NCI-H1048 (cell line): ENCODE measurements at places on chromosomes 11 and 22.

DNA sequence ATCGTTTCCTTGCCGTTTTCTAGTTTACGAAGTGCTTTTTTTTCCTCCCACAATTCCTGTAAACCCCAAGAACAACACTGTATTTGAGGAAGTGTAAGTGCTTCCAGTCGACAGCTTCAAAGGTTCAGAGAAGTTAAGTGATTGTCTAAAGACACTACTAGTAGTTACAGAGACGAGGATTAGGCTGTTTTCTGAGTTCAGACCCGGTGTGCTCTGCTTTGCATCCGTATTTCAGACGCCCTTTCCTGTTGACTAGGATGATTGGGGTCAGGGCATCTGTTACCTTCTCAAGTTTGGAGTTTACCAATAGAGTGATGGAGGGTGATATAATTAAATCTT is 430 bp downstream of the CLP1 start:
- no peak for DNase-seq

GRCh38 chr22:24141586-24141985 is 39.7 kb upstream of the SUSD2 start:
- no peak for DNase-seq

DNA sequence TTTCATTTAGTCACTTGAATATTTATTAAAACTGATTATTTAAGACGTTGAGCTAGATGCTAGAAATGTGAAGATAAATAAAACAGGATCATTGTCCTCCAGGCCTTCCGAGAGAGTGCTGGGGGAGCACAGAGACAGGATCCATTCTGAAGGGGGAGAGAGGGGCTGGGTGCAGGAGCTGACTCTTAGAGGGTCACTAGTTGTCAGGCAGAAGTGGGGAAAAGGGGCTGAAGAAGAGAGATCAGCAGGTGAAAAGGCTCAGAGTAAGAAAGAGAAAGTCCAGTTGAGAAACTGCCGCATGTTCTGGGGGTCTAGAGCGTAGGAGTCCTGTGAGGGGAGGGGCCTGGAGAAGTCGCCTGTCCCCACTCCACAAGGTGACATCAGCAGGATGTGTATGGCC is 206.2 kb upstream of the SNX19 start:
- no peak for DNase-seq

GRCh38 chr22:41826430-41827383 is 6.2 kb upstream of the SREBF2 start:
- no peak for DNase-seq

DNA sequence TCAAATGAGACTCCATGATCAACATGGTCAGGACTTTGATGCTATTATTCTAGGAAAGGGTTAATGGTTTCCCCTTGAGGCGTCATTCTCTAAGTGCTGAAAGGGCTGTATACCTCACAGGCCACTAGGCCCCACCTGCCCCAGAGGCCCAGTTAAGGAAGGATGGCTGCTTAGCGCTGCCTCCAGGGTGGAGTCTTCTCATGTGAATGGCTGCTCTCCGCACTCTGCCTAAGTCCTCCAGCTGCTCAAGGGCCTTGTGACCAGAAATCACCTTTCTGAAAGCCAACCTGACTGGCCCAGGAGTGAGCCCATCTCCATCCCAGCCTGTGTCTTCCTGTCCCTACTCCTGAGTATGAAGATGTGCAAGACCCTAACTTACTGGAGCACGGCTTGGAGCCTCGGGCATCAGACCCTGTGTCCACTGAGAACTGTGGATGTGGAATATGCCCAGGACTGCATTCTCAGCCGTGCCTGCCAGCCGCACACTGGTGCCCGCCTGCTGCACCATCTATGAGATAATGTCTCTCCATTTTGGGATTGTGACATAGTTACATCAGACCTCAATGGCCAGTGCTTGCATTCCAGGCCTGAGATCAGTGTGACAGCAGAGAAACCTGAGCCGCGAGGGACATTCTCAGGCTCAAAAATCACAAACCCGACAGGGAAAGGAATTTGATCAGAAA is 51.0 kb downstream of the SNX19 start:
- DNase-seq = no peak

- DNase-seq = no peak
Measured at GRCh38 chr11:118168751-118169150, 7.7 kb downstream of the SCN2B start.

- DNase-seq = no peak
Measured at GRCh38 chr11:101441747-101442146, 142.1 kb downstream of the TRPC6 start.

- DNase-seq = no peak
Measured at GRCh38 chr22:43365715-43366440, 22.7 kb upstream of the SCUBE1 start.

DNA sequence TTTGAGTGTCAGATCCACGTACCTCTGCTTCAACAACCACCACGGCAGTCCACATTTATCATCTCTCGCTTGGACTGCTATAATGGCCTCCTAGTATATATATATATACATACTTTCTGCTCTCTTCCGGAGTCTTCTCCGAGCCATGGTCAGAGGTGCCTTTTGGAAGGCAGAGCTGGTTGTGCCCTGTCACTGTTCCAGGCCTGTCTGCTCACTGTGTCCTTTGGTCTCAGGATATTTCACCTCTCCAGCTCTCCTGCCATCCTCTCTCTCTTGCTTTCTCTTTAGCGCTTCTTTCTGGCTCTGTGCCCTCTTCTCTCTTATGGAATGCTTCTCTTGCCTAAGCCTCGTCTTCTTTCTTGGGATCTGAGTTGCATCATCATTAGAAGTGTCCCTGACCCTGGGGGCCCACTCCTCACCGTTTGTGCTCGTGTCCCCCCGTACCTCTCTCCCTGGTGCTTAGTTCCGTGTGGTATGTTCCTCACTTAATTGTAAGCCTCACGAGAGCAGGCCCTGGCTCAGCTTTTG is 86.1 kb upstream of the RASSF10 start:
- no peak for DNase-seq

DNA sequence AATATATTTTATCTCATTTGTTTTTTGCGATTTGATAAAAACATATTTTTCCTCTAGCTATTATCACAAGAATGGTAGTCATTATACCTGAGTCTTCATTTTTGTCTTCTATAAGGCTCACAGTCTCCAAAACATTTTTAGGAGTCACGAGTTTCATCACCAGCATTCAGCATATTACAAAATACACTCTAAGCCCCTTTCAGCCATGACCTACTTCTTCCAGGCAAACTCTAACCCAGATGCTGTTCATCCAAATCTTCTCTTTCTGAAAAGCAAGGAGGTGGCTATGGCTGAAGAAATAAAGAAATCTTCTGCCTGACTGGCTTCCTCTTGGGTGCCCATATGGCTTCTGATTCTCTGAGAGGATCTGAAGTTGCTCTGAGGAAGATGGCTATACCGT is 35.7 kb upstream of the USP47 start:
- no peak for DNase-seq

- DNase-seq = no peak
Measured at GRCh38 chr22:36395055-36395849, 7.5 kb upstream of the MYH9 start.

DNA sequence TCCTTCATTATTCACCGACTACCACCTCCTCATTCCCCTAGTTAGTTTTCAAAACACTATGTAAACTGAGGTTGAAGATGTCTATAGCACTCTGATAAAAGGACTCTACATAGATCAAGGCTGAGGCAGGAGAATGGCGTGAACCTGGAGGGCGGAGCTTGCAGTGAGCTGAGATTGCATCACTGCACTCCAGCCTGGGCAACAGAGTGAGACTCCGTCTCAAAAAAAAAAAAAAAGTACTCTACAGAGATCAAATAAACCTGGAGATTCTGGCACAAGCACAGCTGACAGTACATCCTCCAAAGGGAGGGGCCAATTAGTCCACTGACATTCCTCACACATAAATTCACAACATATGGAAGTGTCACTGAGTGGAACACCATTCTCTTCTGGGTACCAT is 31.0 kb downstream of the TSG101 start:
- no peak for DNase-seq

DNA sequence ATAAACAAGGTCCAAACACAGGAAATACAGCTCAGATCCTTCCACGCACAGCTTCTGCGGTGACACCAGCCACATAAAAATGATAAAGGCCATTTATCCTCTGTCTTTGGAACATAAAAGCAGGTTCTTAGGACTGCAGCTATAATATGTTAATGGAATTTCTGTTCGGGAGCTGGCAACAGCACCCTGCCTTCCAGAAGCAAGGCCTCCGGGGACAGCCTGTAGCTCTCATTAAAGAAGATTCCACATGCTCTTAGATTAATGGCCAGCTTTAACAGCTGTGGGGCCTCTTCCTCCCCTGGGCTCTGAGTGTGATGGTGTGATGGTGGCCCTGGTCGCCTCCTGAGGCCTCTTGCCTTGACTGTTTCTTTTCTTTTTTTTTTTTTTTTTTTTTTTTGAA is 137.3 kb downstream of the CACNA1I start:
- DNase-seq = no peak

GRCh38 chr22:37762389-37762836 is 45.3 kb upstream of the GCAT start:
- DNase-seq = no peak

DNA sequence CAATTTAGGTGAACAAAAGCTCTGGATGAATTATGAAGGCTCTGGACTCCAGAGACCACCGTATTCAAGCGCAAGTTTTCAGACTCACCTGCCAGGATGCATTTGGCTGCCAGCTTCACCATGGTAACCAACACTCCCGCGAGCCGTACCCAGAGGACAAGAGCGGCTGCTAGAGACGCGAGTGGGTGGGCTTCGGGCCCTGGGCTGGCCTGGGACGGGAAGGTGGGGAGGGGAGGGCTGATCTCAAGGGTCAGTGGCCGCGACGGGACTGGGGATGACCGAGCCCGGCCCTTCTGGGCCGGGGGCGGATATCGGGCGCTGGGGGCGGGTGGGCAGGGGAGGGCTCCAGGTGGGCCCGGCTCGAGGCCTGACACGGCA is 344 bp downstream of the IFT27 start:
- no peak for DNase-seq

DNA sequence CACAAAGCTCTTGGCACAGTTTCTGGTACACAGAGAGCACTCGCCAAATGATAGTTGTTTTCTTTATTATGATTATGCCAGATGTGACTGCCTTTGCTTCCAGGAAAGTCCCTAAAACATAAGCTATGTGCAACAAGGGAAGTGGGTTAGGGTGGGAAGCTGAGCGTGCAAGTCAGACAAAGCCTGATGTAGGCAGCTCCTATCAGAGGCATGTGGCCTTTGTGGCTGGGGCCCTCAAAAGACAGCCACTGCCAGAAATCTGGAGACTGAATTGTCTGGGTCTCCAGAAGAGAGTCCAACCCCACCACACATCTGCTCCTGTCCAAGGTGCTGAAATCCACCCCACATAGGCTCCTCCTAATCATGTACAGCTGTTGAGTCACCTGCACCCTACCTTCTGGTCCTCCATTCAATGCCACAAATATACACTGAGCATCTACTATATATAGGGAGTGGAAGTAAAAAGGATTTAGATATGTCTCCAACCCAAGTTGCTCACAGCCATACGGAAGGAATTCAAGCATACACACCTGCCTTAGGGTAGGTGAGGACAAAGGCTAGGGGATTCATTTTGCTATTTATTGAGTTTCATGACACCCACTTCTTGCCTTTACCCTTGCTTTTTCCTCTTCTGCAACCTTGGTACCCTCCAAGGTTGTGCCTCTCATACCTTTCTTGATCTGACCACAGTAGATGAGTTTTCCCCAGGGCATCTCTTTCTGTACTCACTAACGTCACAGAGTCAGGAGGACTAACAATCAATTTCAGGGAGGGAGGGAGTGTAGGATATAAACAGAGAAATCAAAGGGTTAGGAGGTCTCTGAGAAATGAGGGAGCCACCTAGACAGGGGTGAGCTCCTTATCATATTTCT is 12.4 kb downstream of the SEC14L3 start:
- no peak for DNase-seq

- DNase-seq = no peak
Measured at GRCh38 chr11:19347911-19348310, 107.2 kb upstream of the E2F8 start.

- DNase-seq = no peak
Measured at GRCh38 chr22:26904483-26904882, 247.1 kb downstream of the MIAT start.

DNA sequence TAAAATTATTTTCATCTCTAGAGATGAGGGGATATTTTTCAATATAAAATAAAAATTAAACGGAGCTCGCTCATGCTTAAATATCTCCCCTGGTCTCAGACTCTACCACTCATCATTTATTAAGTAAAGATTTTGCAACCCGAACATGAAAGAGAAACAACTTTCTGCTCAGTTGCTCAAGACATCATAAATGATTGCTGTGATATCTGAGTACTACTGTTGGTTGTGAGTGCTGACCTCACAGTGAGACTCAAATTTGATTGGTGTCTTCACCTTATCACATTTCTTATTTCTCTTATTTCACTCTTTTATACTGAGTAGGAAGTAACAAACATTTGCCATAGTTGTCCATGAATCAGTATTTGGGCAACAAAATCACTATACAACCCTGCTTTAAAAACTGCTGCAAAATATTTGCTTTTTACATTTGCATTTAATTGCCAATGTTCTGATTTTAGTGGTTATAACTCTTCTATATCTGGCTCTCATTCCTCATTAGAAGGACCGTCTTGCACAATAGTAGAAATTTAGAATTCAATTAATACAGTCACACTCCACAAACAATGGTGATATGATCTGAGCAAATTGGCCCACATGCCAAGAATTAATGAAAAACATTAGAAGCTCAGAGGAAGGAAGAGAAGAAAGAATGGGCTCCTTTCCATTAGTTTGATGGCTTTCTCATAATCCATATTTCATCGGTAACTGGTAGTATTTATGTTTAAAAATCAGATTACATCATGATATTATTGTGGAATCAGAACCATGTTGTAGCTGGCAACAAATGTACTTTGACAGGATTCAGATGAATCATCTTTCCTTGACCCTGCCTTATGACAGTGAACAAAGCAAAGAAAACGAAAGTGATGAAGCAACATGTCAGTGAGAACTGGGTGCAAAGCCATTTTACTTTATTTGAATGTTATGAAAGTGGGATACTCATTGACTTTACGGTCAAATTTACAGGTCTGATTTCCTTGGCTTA is 973.6 kb upstream of the TENM4 start:
- DNase-seq = no peak

DNA sequence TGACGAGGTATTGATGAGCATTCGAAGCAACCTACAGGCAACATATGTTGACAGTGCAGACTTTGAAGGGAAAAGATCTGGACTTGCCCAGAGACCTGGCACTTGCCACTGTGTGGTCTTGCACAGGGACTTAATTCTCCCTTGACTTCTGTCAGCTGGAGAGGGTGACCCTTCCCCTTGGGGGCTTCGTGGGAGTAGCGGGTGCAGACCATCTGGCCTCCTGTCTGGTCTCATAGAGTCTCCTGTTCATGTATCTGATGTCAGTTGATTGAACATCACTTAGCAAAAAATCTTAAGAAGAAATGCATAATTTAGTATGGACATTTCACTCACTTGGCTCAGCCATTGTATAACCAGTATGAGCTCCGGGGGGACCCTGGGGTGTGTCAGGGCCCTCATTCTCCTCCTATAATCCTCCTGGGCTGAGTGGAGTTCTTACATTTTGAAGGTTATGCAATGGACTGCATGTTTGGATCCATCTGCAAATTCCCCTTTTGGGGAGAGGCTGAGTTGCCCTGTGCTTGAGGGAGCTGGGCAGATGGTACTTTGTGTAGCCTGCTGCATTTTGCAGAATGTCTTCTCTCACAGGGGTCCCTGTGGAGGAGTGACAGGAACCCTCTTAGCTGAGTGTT is 13.0 kb downstream of the BCR start:
- DNase-seq = no peak

GRCh38 chr11:69220561-69221051 is 64.9 kb downstream of the SMIM38 start:
- DNase-seq = no peak
